Cardiac muscle cell (in vitro differentiated cells and primary cell): ENCODE measurements at places on chromosomes 5 and 9. TPM values are rescaled to one million over a fixed set of nuclear protein-coding genes. Genes with fewer than 3 reads are reported as not detected.

Gene KLHL9
- 22.6 and 23.1 TPM in 2 replicates for total RNA-seq

Gene ANGPTL2
- 3.6 and 5.8 TPM in 2 replicates for total RNA-seq

Gene IL33
- total RNA-seq: not detected in 2 replicates

Gene CDC20B
- 0.32 and 0.45 TPM in 2 replicates for total RNA-seq

Gene FOXI1
- total RNA-seq: not detected in 2 replicates

Gene PHF24
- total RNA-seq: 1.1 and 2.9 TPM in 2 replicates

Gene TAF11L10
- not detected in 2 replicates for total RNA-seq

Gene ACSL6
- total RNA-seq: 0.18 and 0.56 TPM in 2 replicates

Gene ENC1
- total RNA-seq: 5.7 and 6.5 TPM in 2 replicates

Gene IGFBPL1
- 12.6 and 24.2 TPM in 2 replicates for total RNA-seq

Gene SLC28A3
- total RNA-seq: 1.0 and 1.5 TPM in 2 replicates

Gene TXNDC8
- total RNA-seq: not detected in 2 replicates

Gene PITX1
- total RNA-seq: 0.07 TPM in 1 of 2 replicates, not detected in the other

Gene FBP2
- total RNA-seq: not detected in 2 replicates

Gene SLC23A1
- total RNA-seq: 0.81 TPM in 1 of 2 replicates, not detected in the other

Gene CD72
- total RNA-seq: 1.4 and 5.1 TPM in 2 replicates

Gene GRIA1
- total RNA-seq: 2.3 and 4.1 TPM in 2 replicates

Gene CDKN2B-AS1
- total RNA-seq: not detected in 2 replicates

Gene EGFLAM
- total RNA-seq: 0.27 and 0.42 TPM in 2 replicates

Gene PDCD1LG2
- total RNA-seq: not detected in 2 replicates

Gene SCGB3A2
- not detected in 2 replicates for total RNA-seq

Gene RASGRF2
- 0.04 and 0.06 TPM in 2 replicates for total RNA-seq

Gene ASTN2
- 7.4 and 7.7 TPM in 2 replicates for total RNA-seq

Gene HSPB3
- 45.4 and 79.4 TPM in 2 replicates for total RNA-seq

Gene BTNL8
- not detected in 2 replicates for total RNA-seq

Gene TMEM141
- 200 and 306 TPM in 2 replicates for total RNA-seq

Gene FGFR4
- 1.1 and 2.8 TPM in 2 replicates for total RNA-seq

Gene CREBRF
- total RNA-seq: 11.6 and 11.9 TPM in 2 replicates

Gene SPINK6
- total RNA-seq: not detected in 2 replicates

Gene GRK6
- total RNA-seq: 43.7 and 62.1 TPM in 2 replicates

Gene ADRB2
- 7.5 and 10.9 TPM in 2 replicates for total RNA-seq

Gene TMEFF1
- 23.9 and 34.2 TPM in 2 replicates for total RNA-seq

Gene RLN1
- total RNA-seq: not detected in 2 replicates

Gene GTF3C5
- total RNA-seq: 83.5 and 99.5 TPM in 2 replicates

Gene AFAP1L1
- total RNA-seq: 30.5 and 39.3 TPM in 2 replicates

Gene IFNE
- total RNA-seq: not detected in 2 replicates

Gene PCDHGA5
- 1.1 and 1.2 TPM in 2 replicates for total RNA-seq

Gene CLINT1
- total RNA-seq: 47.0 and 56.2 TPM in 2 replicates

Gene PCDHB10
- total RNA-seq: 8.8 and 10.9 TPM in 2 replicates

Gene IL5
- not detected in 2 replicates for total RNA-seq

Gene PCDHB16
- total RNA-seq: 4.8 and 6.3 TPM in 2 replicates

Gene SLF1
- 6.0 and 6.3 TPM in 2 replicates for total RNA-seq

Gene SLC34A3
- total RNA-seq: 0.25 TPM in 1 of 2 replicates, not detected in the other

Gene PCDHGB7
- 11.3 and 19.9 TPM in 2 replicates for total RNA-seq

Gene LHX3
- total RNA-seq: not detected in 2 replicates

Gene ANKRA2
- total RNA-seq: 22.0 and 39.5 TPM in 2 replicates

Gene CSF1R
- 0.04 TPM in 1 of 2 replicates, not detected in the other for total RNA-seq
